ENCODE measurements at places on chromosomes 2 and 18. TPM values are rescaled to one million over a fixed set of nuclear protein-coding genes. Genes with fewer than 3 reads are reported as not detected.

DNA sequence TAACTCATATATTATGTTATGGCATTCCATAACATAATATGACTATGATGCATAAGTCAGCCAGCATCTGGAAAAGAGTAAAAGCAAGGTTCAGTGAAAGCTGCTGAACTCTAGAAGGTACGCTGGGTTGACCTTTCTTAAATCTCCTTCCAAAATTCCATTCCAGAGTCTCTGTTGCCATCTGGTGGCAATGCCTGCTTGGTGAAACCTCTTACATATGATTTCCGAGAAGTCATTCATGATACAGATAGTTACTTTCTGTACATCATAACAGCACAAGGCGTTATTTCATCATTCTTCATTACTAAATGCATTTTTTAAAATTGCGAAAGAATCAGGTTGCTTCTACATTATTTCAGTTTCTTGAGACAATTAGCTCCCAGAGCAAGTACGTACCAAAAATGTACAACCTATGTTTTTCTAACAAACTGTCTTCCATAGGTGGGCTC is 7.0 kb upstream of the EPG5 start:
- no peak for DNase-seq

DNA sequence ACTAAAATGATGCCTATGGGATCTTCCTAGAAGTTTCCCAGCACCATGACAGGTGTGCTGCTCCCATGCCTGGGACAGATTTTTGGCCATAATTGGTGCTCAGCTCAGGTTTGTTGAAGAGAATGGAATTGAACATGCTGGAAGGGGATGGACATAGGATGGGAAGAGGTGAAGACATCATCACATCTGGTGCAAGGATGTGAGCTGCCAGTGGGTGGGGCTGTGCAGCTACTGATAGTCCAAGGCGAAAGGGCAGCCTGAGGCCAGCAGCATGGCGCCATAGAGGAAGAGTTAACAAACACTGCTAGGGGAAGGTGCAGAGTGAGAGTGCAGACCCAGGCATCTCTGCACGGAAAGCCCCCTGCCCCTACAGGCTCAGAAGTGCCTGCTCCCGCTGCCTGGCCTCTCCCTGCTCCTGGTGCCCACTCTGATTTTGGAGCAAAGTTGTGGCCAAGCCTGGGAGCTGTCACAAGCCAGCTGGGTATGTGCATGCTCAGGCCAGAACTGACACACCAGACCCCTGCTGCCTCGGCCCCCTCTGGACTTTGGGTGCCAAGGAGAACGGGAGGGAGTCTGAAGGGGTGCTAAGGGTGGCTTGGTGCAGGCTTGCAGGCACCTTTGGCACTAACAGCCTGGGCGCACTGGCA is 178.6 kb downstream of the ZBTB7C start:
- no peak for DNase-seq

- no peak for DNase-seq
These were observed 15.7 kb upstream of the PLA2R1 start for GRCh38 chr2:160077912-160078810.

DNA sequence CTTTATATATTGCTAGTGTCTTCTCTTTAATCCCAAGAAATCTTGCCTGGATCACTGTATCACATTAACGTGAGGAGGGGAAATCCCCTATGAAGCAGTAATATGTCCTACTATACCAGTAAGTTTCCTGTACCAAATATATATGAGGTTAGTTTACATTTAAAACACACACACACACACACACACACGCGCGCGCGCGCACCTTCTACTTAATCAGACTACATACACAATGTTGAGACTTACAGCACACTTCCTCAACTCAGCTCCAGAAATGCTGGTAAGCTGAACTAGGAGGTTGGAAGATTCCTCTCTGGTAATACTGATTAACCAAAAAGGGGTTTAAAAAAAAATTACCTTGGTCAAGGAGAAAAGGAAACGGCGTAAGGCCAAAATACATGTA is 49.3 kb downstream of the USP34 start:
- DNase-seq, result no peak

- DNase-seq, result no peak
These were observed 590.7 kb downstream of the FBXO15 start for GRCh38 chr18:73556904-73557303.

DNA sequence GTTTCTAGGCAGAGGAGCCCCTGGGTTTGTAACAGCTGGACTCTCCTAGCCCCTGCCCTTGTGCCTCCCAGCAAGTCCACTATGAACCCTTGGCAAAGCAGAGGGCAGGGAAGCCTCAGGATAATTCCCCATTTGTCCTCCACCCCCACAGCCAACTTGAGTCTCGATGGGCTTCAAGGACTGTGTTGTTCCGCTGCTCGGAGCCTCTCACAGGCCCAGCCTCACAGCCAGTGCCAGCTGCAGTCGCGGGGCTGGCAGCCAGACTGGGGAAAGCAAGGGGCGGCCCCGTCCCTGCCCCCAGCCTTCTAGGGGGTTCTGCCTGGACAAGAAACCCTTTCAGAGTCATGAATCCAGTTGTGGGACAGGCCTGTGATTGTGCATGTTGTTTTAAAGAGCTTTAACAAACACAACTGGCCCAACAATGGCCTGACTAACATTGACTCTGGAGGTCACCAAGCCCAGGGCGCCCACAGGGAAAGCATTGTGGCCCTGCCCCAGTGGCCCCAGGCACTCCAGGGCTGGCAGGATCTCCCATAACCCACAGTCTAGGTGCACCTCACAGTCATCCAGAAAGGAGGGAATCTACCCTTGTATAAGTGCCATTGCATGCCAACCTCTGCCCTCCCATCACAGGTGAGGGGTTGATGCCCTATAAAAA is 71.8 kb upstream of the DAPL1 start:
- DNase-seq, result no peak

UGT1A8 gene
- not detected for total RNA-seq

LRRC30 gene
- total RNA-seq, result not detected

TMSB10 gene
- 2,562 TPM for total RNA-seq

NOSTRIN gene
- not detected for total RNA-seq

TEX44 gene
- total RNA-seq, result not detected

RPRM gene
- total RNA-seq, result not detected

REG3A gene
- total RNA-seq, result not detected

MARCHF7 gene
- 79.8 TPM for total RNA-seq

NPPC gene
- not detected for total RNA-seq

All from chondrocyte (in vitro differentiated cells).